ENCODE measurements at places on chromosomes 5 and 9.

DNA sequence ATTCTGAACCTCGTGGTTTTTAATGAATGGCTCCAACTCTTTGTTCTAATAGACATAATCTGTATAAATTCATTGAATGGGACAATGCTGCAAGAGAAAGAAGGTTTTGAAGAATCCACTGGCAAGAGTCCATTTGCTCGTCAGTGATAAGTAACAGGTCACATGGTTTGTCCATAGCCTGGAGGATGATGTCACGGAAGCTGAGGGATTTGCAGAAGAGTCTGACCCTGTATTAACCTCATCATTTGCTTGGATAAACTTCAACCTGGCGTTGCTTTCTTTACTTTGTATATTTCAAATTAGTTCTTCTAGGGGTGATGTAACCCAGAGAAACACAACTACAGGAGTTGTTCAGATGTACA lies 197.4 kb downstream of the GAS1 start:
- no peak for DNase-seq

DNA sequence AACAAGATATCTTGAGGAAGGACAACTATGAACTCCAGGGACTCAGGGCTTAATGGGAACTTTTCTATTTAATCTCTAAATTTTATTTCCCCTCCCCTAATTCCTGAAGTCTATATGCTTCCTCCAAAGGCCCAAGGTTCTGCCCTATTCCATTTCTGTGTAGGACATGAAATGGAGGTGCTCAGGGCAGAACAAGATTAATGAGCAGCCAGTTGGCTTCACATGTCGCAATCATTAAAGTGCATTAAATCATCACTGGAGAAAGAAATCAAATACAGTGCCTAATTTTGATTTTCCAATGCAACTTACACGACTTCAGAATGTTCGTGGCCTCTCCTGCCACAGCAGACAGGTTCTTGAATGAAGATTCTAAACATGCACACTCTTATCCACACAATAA lies 862.1 kb downstream of the PTPRD start:
- no peak for DNase-seq

DNA sequence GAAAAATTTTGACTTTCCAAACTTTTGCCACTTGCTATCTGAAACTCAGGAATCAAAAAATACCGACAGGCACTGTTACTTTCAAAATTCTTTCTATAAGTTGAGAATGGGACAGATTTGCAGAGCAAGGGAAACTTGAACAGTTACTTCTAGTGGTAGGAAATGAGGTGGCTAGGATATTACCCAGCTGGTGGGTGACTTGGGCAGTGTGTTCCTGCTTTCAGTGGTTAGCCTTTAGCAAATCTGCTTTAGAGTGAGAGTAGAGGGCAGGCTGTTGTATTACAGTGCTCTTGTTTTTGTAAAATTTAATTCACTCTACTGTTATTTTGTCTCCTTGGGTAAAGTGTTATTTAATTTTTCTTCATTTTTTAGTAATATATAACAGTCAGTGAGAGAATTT lies 40.2 kb upstream of the ROPN1L start:
- no peak for DNase-seq

DNA sequence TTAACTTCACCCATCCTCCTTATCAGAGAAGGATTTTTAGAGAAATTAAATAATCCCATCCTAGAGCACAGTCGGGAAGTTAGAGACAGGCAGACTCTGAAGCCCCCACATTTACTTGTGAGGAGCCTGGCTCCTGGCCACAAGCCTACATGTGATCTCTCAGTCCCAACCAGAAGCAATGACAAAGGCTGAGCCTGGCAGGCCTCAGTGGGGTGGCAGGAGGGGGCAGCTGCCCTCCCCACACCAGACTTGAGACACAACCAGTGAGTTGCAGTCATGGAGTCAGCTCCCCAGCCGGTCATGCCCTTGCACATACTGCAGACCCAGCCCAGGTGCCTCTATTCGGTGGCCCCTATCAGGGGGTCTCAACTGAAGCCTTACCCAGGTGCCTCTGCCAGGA lies 11.0 kb downstream of the NAIF1 start:
- DNase-seq, result no peak

GRCh38 chr9:73168298-73168934 lies 16.8 kb downstream of the ANXA1 start:
- DNase-seq, result no peak

DNA sequence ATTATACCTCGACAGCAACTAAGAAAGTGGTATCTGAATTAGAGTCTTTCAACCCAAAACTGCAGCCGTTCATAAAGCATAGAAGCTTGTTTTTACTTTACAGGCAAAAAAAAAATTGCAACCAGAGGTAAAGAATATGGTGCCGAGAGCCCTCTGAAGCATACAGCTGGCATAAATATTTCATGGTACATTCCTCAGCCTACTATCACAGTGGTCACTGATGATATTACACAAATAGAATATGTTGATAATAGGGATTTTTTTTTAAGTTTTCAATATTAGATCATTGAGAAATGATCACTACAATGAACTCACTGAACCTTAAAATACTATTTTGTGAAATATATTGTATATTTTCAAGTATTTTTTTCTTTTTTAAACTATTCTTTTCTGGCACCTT lies 6.2 kb upstream of the SMC2 start:
- DNase-seq, result no peak

- peak; percentile 6 for DNase-seq
Measured at GRCh38 chr5:134825212-134825611, 20.6 kb upstream of the C5orf24 start.

DNA sequence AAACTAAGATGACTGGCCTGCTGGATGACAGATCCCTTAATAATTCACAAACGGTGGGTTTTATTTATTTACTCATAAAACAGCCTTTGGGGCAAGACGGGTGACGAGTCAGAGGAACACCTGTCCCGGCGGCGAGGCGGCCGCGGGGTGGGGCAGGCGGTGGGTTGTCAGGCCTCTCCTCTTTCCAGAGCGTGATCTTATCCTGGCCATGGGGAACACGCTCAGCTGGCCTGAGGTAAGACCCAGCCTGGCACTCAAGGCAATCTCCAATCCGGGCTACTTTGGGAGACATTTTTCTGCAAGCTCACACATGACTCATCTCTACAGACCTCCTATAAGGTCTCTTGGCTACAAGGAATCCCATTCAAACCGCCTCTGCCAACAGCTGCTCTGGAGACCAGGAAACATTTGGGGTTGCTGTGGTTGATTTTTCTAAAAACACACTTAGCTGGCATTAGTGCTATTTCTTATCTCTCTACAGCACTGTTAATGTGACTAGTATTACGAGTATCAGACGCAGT lies 6.3 kb downstream of the RAPGEF1 start:
- DNase-seq, result peak; percentile 82

DNA sequence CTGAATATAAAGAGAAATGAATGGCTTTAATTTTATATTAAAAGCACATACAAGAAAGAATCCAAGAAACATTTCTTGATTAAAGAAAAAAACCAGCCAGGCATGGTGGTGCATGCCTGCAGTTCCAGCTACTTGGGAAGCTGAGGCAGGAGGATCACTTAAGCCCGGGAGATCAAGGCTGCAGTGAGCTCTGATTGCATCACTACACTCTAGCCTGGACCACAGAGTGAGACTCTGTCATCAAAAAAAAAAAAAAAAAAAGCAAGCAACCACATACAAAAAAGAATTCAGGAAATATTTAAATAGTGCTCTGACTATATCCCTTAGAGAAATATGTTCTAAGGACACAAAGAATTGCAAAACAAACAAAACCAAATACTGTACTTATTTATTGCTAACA lies 2.5 kb upstream of the PLAC8L1 start:
- no peak for DNase-seq

DNA sequence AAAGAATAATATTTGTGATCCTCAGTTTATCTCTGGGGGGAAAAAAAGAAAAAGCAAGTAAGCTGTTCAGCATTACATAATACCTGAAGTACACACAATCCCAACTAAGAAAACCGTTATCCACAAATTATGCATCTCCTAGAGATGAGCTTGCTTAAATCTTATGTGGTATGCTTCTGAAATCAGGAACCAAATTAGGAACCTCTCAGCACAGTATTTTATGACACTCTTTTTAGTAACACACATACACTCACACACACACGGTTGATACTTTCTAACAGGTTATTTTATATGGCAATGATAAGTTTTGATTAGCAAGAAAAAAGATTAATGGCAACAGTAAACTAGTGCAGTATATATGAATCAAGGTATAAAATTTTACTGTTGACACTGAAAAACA lies 1.2 kb upstream of the ZNF510 start:
- no peak for DNase-seq

DNA sequence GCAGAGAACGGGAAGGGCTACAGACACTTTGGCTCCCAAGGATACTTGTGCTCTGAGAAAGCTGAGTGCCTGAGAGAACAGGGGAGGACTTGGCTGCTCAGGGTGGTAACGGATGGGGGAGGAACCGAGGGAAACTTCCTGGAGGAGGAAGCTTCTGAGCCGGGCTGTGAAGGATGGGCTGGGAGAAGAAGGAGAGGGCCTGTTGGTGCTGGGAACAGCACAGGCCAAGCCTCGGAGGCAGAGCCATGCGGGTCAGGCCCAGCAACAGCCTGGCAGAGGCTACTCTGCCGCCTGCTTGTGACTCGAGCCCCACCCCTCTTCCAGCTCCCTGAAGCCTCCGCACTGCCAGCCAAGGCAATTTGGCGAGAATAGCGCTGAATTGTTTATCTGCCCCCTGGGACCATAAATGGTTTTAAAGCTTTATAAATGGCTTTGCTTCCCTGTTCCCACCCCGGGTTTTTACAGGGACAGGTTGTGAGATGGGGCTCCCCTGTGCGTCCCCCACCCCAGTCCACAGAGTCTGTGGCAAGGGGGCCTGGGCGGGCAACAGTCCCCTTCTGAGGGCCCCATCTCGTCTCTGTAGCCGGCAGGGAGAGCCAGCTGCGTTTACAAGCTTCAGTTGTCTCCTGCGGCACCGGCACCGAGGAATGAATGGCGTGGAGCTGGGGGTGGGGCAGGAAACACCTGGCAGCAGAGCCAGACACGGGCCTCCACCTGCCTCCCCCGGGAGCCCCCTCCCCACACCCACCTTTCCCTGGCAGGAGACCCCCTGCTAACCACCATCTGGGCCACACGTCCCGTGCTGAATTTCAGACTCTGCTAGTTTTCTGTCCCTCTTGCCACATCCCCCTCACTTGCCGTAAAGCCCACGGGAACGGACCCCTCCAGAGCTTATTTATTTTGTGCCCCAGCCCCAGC lies 24.4 kb downstream of the FAM163B start:
- DNase-seq, result no peak

- no peak for DNase-seq
Measured at GRCh38 chr9:81894891-81895290, 33.3 kb upstream of the SPATA31D4 start.

DNA sequence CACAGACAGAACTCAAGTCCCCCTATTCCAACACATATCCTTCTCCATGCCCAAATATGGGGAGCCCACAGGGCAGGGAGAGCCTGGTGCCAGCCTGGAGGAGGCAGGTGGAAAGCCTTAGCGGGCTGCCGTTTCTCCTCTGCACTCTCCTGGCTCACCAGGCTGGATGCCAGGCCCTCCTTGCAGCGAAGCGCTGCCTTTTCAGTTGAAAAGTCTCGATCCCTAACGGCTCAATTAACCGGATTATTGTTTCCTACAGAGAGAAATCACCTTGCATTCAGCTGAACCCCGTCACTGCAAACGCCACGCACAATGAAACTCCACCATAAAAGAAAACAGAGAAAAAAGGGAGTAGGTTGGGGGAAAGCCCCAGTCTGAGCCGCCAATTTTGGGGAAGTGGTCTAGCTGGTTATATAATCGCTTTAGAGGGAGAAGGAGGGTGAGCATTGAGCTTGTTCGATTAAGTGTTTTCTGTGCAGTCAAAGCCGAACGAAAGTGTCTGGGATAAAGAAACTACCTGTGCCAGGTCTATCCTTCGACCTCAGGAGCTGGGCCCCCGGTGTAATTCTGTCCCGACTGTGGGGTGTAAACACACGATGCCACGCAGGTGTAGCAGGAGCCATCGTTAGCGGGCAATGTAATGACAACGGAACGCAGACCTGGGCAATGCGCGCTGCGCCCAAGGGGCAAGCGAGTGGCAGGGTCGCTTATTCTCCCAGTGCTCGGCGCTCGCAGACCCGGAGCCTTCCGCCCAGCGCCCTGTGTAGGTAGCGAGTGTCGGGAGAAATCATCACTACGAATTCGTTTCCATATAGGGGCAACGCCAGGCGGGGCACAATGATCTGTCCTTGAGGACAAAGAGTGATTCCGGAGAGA lies 3.8 kb downstream of the BARHL1 start:
- DNase-seq, result peak; percentile 23

DNA sequence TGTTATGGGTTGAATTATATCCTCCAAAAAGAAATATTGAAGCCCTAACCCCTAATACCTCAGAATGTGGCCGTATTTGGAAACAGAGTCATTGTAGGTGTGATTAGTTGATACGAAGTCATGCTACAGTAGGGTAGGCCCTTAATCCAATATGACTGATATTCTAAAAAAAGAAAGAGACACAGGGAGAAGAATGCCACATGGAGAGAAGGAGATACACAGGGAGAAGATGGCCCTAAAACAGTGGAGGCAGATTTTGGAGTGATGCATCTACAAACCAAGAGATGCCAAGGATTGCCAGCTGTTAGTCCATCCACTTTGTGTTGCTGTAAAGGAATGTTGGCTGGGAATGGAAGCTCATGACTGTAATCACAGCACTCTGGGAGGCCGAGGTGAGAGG lies 21.3 kb downstream of the ARRDC3 start:
- DNase-seq, result no peak

- peak; percentile 27 for DNase-seq
Measured at GRCh38 chr5:28344836-28345433, 1306.5 kb upstream of the CDH9 start.

DNA sequence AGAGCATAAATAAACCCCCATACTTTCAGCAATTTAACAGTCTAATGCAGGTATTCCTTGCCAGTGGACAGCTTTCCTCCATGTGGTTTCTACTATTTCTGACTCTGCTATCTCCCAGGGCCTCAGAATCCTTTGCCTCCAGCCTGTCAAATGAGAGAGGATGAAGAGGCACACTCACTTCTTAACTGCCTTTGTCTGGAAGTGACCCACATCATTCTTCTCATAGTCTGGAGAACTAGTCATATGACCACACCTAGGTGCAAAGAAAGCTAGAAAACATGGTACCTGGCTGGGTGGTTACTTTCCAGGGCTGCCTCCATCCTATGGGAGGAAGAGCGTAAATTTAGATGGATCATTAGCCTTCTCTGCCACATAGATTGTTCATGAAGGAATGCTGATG lies 22.5 kb downstream of the PALM2AKAP2 start:
- DNase-seq, result no peak

Measured in suppressor macrophage treated with lipopolysaccharide for 4 hours (primary cell).